ENCODE measurements at places on chromosomes 11 and 22.

GRCh38 chr11:17525570-17525969 is 18.6 kb downstream of the USH1C start:
- no peak for DNase-seq

GRCh38 chr22:38202437-38203089 is 769 bp downstream of the MAFF start:
- DNase-seq, result no peak

DNA sequence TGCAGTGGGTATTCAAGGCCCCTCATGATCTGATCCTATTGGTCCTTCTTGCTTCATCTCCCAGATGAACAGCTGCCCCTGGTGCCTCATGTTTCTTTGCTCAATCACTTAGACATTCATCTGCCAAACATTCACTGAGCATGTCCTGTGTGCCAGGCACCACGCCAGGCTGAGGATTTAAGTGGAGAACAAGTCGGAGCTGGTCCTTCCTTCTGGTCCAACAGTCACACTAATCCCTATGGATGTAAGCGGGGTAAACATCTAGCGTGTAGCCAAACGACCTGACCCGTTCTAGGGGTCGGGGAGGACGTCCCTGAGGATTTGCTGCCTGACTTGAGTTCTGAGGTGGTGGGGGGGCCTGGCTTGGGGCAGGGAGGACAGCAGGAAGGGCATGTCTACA is 21.9 kb downstream of the ZMAT5 start:
- no peak for DNase-seq

GRCh38 chr11:101770648-101771047 is 144.2 kb upstream of the CEP126 start:
- no peak for DNase-seq

DNA sequence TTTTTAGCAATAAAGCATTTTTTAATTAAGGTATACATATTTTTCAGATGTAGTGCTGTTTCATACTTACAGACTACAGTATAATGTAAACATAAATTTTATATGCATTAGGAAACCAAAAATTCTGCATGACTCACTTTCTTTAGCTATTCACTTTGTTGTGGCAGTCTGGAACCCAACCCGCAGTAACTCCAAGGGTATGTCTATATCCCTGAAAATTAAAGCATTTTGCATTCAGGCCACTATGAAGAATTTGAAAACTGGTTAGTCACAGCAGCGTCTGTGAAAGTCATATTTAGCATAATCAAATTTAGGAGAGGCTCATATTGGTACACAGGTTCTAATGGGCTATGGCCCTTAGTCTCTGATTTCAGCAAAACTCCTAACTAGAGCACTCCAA is 46.8 kb downstream of the BBOX1 start:
- no peak for DNase-seq

GRCh38 chr11:62782753-62783152 is 4.4 kb upstream of the TMEM179B start:
- no peak for DNase-seq

- no peak for DNase-seq
These were observed 75.3 kb downstream of the PKNOX2 start for GRCh38 chr11:125239585-125240560.
